ENCODE measurements at places on chromosomes 1 and 21.
A peak's percentile ranks its signal among the peaks of the same experiment; 100 is the strongest.

DNA sequence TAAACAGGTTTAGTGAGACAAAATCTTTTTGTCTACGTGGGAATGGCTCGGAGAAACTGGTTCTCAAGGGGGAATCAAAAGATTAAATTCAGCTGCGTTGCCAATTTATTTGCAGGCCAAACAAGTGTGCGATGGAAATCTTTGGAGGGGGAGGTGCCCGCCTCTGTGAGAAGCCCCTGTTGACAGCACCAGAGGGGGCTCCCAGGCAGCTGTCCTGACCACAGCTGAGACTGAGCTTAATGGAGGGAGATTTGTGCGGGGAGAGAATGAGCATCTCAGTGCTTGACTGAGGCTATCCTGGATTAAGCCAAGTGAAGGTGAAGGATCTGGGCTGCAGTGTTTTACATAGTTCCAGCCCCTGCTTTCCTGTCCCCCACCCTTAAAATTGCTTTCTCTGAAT lies 169.7 kb downstream of the ATG4C start:
- DNase-seq, result no peak

- DNase-seq, result peak; percentile 70
Observed at GRCh38 chr1:156388174-156389137, 19.4 kb downstream of the RHBG start.

DNA sequence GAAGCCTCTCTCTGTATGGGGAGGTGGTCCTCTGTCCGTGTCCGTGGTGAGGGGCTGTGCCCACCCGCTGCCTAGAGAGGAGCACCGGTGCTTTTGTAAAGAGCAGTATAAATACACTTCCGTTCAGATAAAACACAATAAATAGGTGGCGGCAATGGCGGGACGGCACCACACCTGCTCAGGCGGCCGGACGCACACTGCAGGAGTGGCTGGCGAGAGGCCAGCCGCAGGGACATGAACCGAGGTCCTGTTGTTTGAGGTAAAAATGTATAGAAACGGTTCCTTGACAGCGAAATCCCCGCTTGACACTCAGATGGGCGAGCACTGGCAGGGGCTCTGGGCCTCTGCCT lies 40.8 kb downstream of the KRTAP10-1 start:
- DNase-seq, result no peak

DNA sequence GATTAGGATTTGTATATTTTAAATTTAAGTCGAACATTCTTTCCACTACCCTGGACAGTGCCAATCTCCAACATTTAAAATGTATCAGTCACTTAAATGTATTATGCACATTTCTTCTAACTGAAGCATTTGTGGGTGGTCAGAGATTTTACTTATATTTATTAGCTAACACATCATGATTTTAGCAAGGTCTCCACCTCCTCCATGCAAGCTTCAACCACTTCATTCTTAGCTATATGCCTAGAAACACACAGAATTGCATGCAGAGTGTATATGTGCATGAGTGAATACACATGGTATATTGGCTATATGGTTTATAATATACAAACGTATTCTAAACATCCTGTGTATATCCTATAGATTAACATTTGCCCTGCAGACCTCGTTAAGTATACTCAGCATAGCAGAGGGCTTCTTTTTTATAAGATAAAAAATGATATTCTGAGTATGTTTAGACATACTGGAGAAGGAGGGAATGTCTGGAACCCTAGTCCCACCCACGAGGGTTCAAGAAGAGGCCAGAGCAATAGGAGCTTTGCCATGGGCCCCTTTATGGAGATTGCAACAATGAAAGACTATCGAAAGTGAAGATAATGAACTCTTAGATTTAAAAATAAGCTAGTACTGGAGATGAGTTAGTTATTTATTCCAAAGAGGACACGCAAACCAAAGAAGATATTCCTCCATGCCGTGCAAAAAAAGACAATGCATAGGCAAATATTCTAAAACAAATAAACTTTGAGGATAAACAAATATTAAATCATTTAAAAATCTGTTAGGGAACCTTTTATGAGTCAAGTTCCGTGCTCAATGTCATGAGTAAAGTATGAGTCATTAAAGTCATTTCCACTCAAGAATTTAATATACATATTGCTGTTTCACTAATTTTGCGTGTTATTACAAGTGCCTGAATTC lies 480.4 kb downstream of the SIPA1L2 start:
- DNase-seq, result no peak

- no peak for DNase-seq
Observed at GRCh38 chr1:27431601-27431940, 39.1 kb downstream of the GPR3 start.

- no peak for DNase-seq
Observed at GRCh38 chr21:16770266-16770665, 742.6 kb upstream of the CXADR start.
